ENCODE measurements at places on chromosomes 16 and 17.
A peak's percentile ranks its signal among the peaks of the same experiment; 100 is the strongest.

- H3K4me3 ChIP-seq: no peak overlapping the region
- no peaks in the 10 kb centered on the region for H3K36me3 ChIP-seq
- no peaks in the 10 kb centered on the region for H3K4me1 ChIP-seq
- no peak for DNase-seq
- no peak overlapping the region for H3K27ac ChIP-seq
Observed at GRCh38 chr17:3685174-3685573, 10.8 kb downstream of the P2RX5 start.

- H3K27me3 ChIP-seq: no peaks in the 10 kb centered on the region
- no peaks in the 10 kb centered on the region for H3K4me1 ChIP-seq
- no peak overlapping the region for H3K27ac ChIP-seq
- H3K36me3 ChIP-seq: no peaks in the 10 kb centered on the region
- no peak overlapping the region for H3K4me3 ChIP-seq
Observed at GRCh38 chr17:2250140-2251095, 53.2 kb downstream of the SMG6 start.

- H3K4me3 ChIP-seq: no peak overlapping the region
- peaks cover 24% of the 10 kb centered on the region for H3K36me3 ChIP-seq
- H3K4me1 ChIP-seq: peaks cover 31% of the 10 kb centered on the region
- no peak for DNase-seq
- no peaks in the 10 kb centered on the region for H3K27me3 ChIP-seq
- H3K27ac ChIP-seq: no peak overlapping the region
Observed at GRCh38 chr17:19945009-19945626, 32.5 kb downstream of the AKAP10 start.

DNA sequence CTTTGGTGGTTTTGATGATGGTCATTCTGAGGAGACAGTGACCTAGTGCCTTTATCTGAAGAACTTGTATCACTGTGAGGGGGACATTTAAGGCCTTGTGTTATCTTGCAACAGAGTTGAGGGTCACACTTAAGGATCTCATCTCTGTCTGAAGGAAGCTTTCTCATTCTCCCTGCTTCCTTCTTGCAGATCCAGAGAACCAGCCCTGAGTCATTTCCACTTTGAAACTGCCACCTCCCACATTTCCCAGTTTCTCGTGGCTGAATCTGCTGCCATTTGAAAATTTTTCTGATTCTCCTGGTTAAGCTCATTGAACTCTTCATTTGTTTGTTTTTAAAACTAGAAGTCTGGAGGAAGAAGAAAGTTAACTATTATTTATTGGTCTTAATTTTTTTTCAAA lies 190.2 kb upstream of the CDH11 start:
- no peaks in the 10 kb centered on the region for H3K27me3 ChIP-seq
- H3K27ac ChIP-seq: no peak overlapping the region
- H3K4me3 ChIP-seq: no peak overlapping the region
- H3K4me1 ChIP-seq: peaks cover 13% of the 10 kb centered on the region

DNA sequence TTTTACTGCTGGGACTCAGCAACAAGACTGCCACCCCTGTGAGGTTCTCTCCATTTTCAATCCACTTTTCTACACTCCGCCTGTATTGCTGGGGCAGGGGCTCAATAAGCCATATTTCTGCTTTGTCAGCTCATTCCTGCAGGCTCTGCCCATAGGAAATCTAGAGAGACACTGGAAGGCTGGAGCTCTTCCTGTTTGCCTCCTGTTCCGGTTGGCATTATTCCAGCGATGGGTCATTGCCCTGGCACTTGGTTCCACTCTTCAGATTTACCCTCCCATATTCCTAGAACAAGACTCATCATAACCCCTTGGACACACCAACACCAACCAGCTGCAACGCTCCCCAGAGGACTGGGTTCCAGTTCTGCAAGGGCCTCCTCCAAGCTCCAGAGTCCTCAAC lies 210.4 kb downstream of the CA10 start:
- peaks cover 12% of the 10 kb centered on the region for H3K4me1 ChIP-seq
- no peak overlapping the region for H3K27ac ChIP-seq
- H3K36me3 ChIP-seq: no peaks in the 10 kb centered on the region
- peak; percentile 63 for DNase-seq
- no peaks in the 10 kb centered on the region for H3K27me3 ChIP-seq

DNA sequence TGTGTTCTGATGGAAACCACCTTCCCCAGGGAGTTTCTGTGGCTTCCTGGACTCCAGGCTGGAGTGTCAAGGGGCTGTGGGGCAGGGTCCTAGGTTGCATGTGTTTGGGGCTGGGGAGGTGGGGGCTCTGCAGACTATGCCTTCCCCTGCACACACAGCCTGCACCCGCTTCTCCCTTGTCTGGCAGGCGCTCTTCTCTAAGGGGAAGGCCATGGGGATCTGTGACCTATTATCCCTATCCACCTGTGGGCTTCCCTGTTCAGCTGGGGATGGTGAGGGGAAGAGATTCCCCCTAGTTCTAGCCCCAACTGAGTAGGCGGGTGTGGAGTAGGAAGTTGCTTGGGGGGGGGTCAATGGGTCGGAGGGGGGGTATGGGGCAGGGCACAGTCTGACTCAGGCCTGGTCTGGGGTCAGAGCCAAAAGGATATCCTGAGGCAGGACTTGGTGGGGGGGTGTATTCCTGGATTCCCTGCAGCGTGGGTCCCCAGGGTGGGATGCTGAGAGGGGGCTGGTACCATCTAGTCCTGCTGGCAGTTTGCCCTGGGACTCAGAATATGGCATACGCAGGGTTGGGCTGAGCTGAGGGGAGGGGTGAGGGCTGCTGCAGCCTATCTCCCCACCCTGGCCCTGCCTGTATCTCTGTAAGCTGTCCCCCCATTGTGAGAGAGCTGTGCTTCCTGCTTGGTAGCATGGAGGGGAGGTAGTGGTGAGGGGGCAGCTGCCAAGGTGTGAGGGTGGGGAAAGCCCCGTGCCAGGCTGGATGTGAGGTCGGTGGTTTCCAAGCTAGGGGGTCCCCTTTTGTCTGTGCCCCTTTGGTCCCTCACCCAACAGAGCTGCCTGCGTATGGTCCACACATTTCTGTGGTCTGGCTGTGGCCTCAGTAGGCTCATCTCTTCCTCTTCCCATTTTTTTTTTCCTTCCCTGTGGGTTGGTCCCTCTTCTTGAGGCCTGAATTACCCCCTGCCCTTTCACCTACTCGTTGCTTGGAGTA lies 14.7 kb downstream of the RARA start:
- H3K4me1 ChIP-seq: peaks cover 42% of the 10 kb centered on the region
- no peaks in the 10 kb centered on the region for H3K36me3 ChIP-seq
- H3K27ac ChIP-seq: peak overlapping the region; percentile 84

DNA sequence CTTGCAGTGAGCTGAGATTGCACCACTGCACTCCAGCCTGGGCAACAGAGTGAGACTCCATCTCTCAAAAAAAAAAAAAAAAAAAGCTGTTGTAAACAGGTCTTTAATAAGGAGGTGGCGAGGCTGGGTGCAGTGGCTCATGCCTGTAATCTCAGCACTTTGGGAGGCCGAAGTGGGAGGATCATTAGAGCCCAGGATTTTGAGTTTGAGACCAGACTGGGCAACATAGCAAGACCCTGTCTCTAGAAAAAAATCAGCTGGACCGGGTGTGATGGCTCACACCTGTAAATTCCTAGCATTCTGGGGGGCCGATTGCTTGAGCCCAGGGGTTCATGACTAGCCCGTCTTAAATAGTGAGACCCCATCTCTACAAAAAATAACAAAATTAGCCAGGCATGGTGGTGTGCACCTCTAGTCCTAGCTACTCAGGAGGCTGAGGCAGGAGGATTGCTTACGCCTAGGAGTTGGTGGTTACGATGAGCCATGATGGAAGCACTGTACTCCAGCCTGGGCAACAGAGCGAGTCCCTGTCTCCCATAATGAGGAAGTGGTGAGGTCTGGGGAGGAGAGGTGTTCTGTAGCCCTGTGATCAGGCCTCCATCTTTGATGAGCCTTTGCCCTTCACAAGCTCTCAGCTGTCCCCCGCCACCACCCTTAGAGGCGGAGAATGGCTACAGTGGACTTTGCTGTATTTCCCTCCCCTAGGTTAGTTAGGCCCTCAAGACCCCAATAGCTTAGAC lies 36.2 kb downstream of the ZNF778 start:
- no peaks in the 10 kb centered on the region for H3K27me3 ChIP-seq
- H3K36me3 ChIP-seq: no peaks in the 10 kb centered on the region
- peaks cover 14% of the 10 kb centered on the region for H3K4me1 ChIP-seq
- H3K27ac ChIP-seq: no peak overlapping the region
- no peak overlapping the region for H3K4me3 ChIP-seq
- DNase-seq: no peak

DNA sequence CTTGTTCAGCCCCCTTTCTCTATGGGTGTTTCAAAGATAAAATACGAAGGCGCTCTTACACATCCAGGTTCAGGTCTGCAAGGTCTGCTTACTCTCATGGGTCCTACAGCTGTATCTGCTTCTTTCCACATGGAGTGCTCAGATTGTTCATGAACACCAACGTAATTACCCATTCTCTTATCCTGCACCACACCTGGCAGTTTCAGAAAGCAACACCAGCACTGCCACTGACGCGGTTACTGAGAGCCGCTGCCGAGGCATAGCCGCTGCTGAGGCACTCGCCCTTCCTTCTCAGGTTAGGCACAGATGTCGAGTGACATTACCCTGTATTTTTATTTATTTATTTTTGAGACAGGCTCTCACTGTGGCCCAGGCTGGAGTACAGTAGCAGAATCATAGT lies 147.1 kb downstream of the RPTOR start:
- no peaks in the 10 kb centered on the region for H3K36me3 ChIP-seq
- DNase-seq: no peak
- no peaks in the 10 kb centered on the region for H3K27me3 ChIP-seq
- H3K4me1 ChIP-seq: peaks cover 4% of the 10 kb centered on the region
- H3K27ac ChIP-seq: no peak overlapping the region

GRCh38 chr17:76467366-76467765 lies at the start of gene AANAT:
Gene AANAT, plus strand, starts transcription at chr17:76467603. Its CDS starts 1,144 bp downstream, at chr17:76468747.
- DNase-seq: no peak
- H3K4me3 ChIP-seq: no peak within 1 kb of the TSS
- H3K27me3 ChIP-seq: no peaks in the 10 kb centered on the region
- no peaks in the 10 kb centered on the region for H3K4me1 ChIP-seq

Data from PC-3 (cell line).